Suprapubic skin (tissue), 4 donors: ENCODE measurements at places on chromosomes 7 and 10.

GRCh38 chr7:65960351-65961074 lies 21.5 kb downstream of the GUSB start:
- DNase-seq, result no peak

DNA sequence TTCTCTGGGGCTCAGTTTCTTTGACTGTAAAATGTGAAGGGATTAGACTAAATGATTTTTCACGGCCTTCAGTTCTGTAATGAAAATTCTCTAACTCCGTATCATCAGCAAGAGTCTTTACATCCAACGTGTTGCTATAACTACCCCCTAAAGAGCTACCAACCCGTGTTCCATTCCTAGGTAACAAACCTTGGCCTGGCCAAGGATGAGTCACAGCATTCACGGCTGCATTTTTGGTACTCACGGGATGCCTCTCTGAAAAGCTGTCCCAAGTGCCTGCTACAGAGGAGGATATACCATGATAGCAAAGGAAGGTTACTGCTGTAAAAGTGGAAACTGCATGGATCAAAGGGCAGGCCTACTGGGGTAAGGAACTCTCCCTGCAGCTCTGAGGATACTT lies 5.9 kb downstream of the LRRC4 start:
- DNase-seq, result no peak

- DNase-seq, result no peak
These were observed 54.3 kb downstream of the EGFR start for GRCh38 chr7:55073051-55073511.

GRCh38 chr10:104029521-104029860 lies 56.2 kb downstream of the COL17A1 start:
- no peak for DNase-seq

- DNase-seq, result no peak
These were observed 13.1 kb downstream of the CSGALNACT2 start for GRCh38 chr10:43151371-43151770.

DNA sequence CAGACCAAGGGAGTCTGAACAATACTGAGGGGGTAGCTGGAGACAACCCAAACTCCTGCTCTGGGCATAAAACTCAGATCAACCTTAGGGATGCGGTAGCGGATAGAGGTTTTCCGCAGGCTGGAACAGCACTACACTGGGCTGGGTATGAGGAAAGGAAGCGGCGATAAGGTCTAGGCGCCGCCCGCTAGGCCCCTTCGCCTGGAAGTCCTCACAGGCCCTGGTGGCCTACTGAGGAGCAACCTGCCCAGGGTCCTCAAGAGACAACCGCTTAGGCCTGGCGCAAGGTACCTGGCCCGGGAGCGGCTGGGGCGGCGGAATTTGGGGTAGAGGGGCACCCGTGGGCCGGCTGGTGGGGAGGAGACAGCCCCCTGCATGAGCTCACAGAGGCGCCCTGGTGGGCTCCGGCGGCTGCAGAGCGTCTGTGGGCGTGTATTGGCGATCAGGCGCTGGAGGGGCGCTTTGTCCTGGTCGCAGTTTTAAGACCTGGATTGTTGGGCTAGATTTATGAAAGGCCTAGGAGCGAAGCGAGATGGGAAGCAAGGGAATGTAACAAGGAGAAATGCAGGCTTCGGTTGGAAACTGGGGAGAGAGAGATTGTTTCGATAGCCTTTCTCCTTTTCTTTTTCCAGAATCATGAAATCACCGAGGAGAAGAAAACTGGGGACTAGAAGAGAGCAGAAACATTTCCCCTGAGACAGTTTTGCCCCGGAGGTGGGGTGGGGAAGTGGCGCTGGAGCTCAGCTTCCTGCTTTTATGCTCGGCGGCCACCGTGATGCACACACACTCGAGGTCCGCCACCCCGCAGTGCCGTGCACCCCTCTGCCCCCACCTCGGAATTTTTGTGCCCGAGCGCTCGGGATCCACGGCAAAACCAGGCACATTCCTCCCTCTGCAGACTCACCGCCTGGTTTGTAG lies 2.4 kb upstream of the NKX2-3 start:
- DNase-seq, result no peak

DNA sequence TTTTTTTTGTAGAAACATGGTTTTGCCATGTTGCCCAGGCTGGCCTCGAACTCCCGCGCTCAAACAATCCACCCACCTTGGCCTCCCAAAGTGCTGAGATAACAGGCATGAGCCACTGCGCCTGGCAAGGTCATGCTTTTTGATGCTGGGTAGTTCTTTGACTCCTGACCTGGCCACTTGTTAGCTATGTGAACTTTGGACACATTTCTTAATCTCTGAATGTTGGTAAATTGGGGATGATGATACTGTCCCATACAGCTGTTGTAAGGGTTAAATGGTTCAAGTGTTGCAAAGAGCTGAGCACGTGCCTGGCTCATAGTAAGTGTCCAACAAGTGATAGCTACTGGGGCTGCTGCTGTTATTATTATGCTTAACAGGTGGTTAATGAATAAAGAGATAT lies 2.3 kb downstream of the ZNHIT1 start:
- no peak for DNase-seq

DNA sequence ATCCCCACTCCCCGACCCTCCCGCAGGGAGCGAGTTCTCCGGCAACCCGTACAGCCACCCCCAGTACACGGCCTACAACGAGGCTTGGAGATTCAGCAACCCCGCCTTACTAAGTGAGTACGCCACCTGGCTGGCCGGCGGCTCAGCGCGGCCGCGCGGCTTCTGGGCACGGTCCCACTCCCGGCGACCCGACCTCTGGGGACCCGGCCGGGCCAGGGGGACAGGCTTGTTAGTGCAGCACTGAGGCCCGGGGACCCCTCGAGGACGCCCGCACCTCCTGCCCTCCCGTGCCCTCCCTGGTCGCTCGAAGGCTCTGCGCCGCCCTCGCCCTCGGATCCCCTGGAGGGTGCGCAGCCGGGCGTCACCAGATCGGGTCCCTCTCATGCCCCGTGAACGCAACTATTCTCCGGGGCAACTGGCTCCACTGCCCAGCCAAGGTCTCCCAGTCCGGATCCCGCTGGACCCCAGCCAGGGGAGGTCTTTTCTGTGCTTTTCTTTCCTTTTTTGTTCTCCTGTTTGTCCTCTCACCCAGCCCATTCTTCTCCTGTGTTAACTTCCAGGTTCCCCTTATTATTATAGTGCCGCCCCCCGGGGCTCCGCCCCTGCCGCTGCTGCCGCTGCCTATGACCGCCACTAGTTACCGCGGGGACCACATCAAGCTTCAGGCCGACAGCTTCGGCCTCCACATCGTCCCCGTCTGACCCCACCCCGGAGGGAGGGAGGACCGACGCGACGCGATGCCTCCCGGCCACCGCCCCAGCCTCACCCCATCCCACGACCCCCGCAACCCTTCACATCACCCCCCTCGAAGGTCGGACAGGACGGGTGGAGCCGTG lies 81.8 kb downstream of the PAX2 start:
- no peak for DNase-seq

DNA sequence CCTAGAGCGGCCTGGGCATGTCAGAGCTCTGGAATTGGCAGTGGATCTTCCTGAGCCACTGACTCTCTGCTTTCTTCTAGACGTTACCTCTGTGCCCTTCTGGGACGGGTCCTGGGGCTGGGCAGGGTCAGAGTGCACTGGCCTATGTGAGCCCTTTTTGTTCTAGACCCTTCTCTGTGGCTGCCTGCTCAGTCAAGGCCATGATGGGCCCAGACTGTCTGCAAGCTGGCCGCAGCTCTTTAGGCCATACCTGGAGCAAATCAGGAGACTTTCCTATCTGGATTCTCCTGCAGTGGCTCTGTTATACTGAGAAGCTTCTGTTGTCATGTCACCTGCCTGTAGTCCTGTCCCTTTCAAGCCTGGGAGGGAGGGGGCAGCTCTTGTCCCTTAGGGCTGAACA lies 70.1 kb downstream of the ADCY1 start:
- peak; percentile 16 for DNase-seq

- no peak for DNase-seq
These were observed 157.5 kb downstream of the CHN2 start for GRCh38 chr7:29352041-29352440.

- DNase-seq, result no peak
These were observed 184.2 kb downstream of the STK31 start for GRCh38 chr7:23893942-23894891.

GRCh38 chr10:48768926-48769325 lies 84.3 kb downstream of the WDFY4 start:
- no peak for DNase-seq

DNA sequence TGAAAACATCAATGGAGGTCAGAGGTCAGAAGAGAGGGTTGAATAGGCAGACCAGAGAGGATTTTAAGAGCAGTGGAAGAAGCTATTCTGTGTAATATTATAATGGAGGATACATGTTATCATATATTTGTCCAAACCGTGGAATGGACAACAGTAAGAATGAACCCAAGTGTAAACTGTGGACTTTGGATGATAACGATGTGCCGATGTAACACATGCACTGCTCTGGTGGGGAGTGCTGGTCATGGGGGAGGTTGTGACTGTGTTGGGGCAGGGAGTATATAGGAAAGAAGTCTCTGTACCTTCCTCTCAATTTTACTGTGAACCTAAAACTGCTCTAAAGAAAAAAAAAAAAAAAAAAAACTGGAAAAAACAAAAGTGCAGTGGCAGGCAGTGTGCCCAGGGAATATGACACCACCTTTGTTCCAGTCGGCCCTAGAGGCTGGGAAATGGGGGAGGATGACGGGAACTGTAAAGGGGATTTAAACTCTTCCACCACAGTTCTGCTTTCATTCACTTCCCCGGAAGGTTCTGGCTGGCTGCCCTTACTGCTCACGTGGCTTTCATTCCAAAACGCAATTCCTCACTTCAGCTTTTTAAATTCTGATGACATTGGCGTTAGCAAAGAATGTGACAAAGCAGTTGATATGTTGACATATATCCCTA lies 113.7 kb upstream of the ANKRD1 start:
- no peak for DNase-seq

DNA sequence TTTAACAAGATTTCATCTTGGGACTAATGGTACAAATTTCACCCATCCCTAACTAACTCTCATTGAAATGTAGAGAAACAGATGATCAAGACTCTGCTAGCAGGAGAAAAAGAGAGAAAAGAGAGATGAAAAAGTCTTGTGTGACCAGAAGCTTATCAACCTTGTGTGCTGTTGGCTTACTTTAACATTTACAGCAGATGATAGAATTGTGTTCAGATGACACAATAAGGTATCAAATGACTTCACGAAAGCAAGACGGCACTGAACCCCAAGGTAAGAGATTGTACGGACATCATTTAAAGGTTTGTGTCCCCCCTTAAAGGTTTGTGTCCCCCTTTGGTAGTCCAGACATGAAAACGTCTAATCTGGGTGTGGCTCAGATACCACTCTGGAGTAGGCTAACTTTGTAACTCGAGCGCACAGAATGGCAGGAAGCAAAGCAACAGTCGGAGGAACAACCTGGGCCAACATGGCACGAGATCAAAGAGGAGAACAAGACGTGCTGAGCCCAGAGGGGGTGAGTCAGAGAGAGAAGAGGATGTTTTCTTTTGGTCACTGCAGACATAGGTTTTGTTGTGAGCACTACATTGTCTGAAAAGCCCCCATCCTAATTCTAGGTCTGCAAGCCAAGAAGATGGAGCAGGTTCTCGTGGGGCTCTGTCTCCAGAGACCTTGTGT lies 10.4 kb upstream of the LMBR1 start:
- DNase-seq, result no peak
